ENCODE measurements at places on chromosomes 12 and 14. TPM values are rescaled to one million over a fixed set of nuclear protein-coding genes. Genes with fewer than 3 reads are reported as not detected.

GRCh38 chr12:79619872-79620562, 70.7 kb downstream of the PAWR start:
- no peaks in the 10 kb centered on the region for H3K4me1 ChIP-seq
- H3K27me3 ChIP-seq: no peaks in the 10 kb centered on the region

DNA sequence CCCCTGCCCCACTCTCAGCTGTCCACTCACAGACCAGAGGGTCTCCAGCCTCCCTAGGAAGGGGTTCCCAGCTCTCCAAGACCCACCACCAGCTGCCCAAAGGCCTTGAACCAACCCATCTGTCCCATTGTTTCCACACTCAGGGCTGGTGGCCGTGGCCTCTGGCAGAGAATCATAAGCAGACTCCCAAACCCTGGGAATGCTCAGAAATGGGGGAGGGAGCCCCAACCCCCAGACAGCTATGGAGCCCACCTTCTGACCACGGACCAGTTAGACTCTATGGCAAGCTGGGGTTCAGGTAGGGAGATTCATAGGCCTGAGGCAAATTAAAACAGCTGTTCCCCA, 280.0 kb downstream of the DPF3 start:
- no peaks in the 10 kb centered on the region for H3K36me3 ChIP-seq
- no peak overlapping the region for H3K27ac ChIP-seq
- H3K4me1 ChIP-seq: peaks cover 21% of the 10 kb centered on the region
- DNase-seq: no peak
- no peak overlapping the region for H3K4me3 ChIP-seq

- H3K4me1 ChIP-seq: no peaks in the 10 kb centered on the region
- no peaks in the 10 kb centered on the region for H3K36me3 ChIP-seq
- no peak overlapping the region for H3K4me3 ChIP-seq
These were observed 1318.9 kb downstream of the AACS start for GRCh38 chr12:126384026-126384564.

Gene KRT86
- not detected for total RNA-seq

Gene PLEKHG7
- total RNA-seq: 0.20 TPM

Measured in ovary (tissue), 10 donors.